Activated CD8-positive, alpha-beta T cell treated with anti-CD3 and anti-CD28 coated beads, Interleukin-2, amount 10 ng/mL, durations not matched to agents 7 days and 5 days (primary cell): ENCODE measurements at places on chromosomes 2 and 18. TPM values are rescaled to one million over a fixed set of nuclear protein-coding genes. Genes with fewer than 3 reads are reported as not detected.

LHCGR gene
- total RNA-seq, result not detected

EVX2 gene
- not detected for total RNA-seq

FAM237A gene
- not detected for total RNA-seq

ZNF512 gene
- total RNA-seq, result 39.0 TPM

HOXD13 gene
- not detected for total RNA-seq

GATA6 gene
- not detected for total RNA-seq

SCN7A gene
- not detected for total RNA-seq

NT5DC4 gene
- total RNA-seq, result not detected

ADD2 gene
- total RNA-seq, result 14.2 TPM

IL36G gene
- not detected for total RNA-seq

NXPH2 gene
- total RNA-seq, result not detected

C2orf78 gene
- not detected for total RNA-seq

TXNL1 gene
- total RNA-seq, result 54.4 TPM

NOSTRIN gene
- not detected for total RNA-seq

DES gene
- not detected for total RNA-seq

TFPI gene
- total RNA-seq, result not detected
